ENCODE measurements at places on chromosomes 7 and 10.

DNA sequence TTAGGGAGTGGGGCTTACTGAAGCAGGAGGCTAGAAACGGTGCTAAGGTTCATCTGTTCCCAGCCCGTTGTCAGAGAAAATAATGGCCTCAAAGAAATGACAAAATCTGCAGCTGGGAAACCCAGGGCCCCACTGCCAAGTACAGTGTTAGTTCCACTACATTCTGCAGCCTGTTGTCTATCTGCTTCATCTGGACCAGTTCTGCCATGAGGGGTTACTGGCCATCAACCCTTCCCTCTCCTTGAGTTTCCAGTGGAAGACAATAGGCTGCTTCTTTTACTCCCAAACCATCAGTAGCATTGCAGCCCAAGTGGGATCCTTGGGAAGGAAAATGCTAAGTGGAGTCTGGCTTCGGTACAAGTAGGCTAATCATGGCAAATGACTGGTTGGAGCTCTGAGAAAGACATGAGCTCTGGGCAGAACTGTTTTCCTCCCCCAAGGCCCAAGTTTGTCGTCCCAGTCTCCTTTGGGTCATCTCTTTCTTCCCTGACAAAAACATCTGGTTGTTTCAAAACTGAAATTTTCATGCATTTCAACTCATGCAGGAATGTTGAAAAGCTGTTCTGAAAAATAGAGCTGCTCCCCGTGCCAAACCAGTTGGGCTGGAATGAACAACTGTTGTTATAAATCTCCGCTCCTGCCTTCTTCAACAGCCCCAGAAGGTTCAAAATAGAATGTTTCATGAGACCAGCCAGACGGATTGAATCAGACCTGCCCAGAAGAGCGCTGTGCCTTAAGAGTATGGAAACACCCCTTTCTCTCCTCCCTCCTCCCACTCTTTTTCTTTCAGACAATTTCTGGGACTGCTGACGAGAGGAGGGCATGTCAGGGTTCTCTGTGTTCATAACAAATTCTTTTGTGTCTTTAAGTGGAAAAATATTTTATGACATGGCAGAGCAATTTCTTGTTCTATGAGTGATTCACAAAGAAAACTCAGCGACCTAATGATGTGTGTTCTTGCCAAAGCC lies 116.6 kb downstream of the RAB18 start:
- no peak for DNase-seq

- peak; percentile 38 for DNase-seq
Observed at GRCh38 chr10:71708301-71708703, 11.3 kb downstream of the C10orf105 start.

DNA sequence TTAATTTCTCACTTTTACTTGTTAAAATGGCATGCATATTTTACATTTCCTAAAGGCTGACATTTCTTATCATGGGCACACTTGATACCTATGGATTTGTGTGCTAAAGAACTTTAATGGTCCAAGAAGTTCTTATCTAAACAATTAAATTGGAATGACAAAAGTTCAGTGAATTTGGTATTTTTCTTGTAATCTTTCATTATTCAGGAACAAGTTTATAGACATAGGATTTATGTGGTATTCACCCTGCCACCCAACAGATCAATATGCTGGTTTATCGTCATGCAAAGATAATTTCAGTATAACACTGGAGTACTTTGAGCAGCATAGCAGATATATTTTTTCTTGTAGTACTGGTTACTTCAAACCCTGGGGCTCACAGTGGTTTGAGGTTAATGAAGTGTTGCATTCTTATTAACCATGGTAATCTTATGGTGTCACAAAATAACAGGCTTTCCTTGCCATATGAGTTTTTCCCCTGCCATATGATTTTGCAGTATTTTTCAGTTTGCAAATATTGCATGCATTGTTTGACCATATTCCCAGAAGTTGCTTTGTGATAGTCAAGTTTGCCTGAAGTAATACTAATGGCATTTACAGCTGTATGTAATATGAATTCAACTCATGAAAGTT lies 148.8 kb downstream of the PPP1R9A start:
- DNase-seq: no peak

DNA sequence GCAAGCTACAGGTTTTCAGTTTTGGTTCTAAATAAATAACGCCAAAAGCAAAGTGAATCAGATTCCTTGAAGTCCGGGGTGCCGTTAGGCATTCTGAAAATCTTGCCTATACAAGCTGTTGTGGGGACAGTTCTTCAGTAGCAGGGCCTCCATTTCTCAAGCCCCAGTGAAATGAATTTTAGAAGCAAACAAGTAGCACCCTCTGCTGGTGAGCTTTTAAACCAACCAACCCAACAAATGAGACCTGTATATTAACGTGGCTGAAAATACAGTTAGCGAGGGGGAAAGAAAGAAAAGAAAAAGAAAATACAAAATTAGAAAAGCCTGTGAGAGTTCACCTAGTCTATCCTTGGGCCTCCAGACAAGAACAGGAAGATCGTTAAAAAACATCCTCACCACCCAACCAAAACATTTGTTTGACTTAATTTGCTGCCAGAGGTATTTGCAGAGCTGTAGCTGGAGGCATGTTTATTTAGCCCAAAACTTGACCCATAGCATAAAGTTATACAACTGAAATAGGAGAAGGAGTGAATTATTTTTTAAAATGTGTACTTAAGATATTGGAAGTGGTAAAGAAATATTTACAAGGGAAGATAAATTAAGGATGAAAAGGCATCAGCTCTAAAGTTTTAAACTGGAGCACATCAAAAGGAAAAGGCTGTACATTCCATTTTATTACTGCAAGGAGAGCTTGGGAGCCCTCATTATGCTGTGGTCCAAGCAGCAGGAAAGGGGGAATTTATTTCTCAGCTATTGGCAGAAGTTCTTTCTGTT lies 98.9 kb downstream of the DYNC1I1 start:
- DNase-seq: no peak

DNA sequence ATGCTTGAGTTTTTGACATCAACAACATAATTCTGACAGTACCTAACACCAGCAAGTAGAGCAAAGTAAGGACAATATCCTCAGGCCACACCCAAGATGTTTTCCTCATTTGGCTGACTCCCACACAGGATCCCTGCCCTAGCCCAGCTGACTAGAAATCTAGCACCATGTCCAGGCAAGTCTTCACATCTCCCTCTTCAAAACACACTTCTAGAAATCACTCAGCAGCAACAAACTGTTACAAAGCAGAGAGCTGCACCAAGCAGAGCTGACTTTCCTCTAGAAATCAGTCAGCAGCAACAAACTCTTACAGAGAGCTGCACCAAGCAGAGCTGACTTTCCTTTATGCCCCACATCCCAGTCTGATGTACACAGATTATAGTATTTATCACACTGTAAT lies 7.7 kb downstream of the TMEM168 start:
- DNase-seq: no peak

GRCh38 chr10:27701938-27702537 lies 43.6 kb downstream of the MKX start:
- no peak for DNase-seq

GRCh38 chr7:84678841-84679240 lies 484.3 kb upstream of the SEMA3A start:
- no peak for DNase-seq

DNA sequence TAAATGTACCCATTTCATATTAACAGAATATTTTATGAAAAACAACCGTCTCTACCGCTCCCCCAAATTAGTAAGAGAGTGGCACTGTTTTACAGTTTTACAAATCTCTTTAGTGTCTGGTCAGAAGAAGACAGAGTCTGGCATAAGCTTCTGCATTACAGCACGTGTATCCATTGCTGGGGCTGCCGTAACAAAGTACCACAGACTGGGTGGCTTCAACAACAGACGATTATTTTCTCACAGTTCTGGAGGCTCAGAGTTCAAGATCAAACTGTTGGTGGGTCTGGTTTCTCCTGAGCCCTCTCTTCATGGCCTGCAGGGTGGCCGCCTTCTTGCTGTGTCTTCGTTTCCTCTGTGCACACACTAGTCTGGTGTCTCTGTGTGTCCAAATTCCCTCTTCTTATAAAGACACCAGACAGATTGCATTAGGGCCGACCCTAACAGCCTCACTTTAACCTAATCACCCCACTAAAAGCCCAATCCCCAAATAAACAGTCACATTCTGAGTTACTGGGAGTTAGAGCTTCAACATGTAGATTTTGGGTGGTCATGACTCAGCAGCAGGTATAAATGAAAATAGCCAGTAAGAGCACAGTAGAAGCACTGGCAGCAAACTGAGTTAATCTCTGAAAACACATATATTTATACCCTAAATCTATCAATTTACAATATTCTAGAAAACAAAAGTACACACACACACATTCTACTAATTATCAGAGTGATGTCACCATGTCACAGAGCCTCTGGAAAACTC lies 4.0 kb upstream of the SPOCK2 start:
- no peak for DNase-seq

GRCh38 chr10:100878291-100878910 lies 34.4 kb upstream of the SLF2 start:
- DNase-seq: no peak

DNA sequence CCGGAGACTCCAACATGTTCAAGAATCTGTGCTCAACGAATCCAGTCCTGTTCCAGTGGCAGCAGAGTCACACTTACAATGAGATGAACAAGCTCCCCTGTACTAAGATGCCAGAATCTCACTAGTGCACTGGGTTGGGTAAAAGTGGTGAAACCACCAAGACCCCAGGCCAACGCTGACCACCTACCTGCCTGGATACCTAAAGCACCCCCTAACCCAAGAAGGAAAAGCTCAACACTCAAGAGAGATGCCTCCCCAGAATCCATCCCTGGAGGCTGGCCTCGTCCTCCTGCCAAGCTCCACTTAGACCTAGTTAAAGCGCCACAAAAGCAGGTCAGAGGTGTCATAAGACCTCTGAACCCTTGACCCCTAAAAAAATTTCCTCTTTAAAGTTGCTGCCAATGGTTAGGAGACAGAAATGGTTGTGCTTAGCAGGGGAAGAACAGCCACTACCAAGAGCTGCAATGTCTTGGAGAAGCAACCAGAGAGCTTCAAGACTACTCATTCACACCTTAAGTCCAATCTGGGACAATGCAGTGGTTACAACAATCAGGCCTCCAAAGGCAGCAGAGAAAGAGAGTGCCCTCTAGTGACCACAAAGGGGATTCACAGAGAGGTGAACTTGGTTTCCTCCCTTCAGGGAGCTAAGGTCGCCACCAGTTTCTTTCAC lies 94.6 kb upstream of the MACROH2A2 start:
- no peak for DNase-seq

- DNase-seq: no peak
Observed at GRCh38 chr7:158052381-158053060, 535.1 kb downstream of the PTPRN2 start.

DNA sequence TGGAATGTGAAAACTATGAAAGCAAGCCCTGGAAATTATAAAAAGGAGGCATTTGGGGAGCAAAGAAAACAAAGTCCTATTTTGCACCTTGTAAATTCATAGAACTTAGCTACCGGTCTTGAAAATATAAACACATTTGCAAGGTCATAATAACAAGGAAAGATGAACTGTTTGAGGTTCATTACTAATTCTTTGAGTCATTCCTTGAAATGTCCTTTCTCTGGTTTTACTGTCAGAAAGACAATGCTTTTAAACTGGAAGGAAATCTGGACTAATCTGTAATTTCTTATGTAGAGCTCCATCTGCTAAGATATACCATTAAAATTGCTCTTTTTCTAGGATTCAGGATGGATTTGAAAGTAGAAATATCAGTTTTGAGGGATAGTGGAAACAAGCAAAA lies 1.4 kb downstream of the ERLIN1 start:
- DNase-seq: no peak

GRCh38 chr10:66637273-66638036 lies 288.4 kb upstream of the LRRTM3 start:
- no peak for DNase-seq

GRCh38 chr10:43444323-43444722 lies 7.4 kb downstream of the ZNF487 start:
- no peak for DNase-seq

DNA sequence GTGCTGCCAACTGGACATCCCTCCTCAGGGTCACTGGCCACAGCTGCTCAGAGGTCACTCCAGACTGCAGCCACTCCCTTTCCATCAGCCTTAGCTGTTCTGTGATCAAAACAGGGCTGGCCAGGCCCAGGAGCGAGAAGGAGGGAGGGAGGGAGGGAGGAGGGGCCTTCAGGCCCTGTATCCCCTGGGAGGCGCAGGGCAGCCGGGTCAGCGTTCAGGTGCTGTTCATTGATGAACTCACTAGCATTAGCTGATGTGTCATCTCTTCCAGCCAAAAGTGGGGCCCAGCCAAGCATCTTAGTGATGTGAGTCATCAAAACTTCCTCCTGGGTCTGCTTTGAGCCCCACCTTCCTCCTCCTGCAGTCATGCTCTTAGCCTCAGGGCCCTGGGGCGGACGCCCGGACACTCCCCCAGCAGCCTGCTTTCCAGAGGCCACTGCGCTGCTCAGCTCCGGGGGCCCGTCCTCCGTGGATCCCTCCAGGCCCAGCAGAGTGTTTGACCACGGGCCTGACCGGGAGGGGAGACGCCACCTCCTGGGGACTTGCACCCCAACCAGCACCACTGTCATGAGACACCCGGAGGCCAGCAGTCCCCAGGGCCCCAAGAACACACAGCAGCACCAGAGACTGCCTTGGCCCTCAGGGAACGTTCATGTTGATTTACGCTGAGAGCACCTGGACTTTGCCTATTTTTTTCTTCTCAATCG lies 149.2 kb downstream of the PRKAG2 start:
- DNase-seq: no peak

- DNase-seq: no peak
Observed at GRCh38 chr7:142896741-142897379, 11.3 kb upstream of the TRPV6 start.

- DNase-seq: no peak
Observed at GRCh38 chr10:34249634-34250033, 565.5 kb downstream of the PARD3 start.

DNA sequence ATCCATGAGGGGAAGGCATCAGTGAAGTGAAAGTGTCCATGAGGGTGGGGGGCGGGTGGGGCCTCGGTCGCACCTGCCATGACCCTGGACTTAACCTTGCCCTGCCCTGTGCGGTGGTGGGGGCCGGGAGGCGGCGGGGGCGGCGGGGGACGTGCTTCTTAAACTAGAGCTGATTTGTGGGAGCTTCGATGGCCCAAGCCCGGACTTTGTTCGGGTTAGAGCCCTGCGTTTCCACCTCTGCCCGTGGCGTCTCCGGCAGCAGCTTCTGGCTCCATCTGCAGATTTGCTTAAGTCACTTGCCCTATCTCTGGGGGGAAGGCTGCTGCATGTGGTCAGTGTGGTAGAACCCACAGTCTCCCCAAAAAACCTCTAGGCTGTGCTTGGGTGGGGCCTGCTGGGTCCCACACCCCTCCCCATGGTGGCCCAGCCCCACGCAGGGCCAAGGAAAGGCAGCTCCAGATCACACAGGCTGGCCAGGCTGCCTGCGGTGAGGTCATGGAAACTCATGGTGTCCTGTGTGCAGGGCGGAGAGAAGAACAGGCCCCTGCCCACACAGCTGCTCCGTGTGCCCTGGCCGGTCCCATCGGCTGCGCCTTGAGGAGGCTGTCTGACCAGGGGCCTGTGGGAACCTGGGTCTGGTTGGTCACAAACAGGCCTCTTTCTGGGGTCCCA lies 93.2 kb downstream of the INPP5A start:
- DNase-seq: no peak

- DNase-seq: no peak
Observed at GRCh38 chr7:86643561-86644281, at the start of gene GRM3. GRM3 (plus strand) TSS chr7:86643909; CDS start chr7:86765146, 121,237 bp downstream.

GRCh38 chr7:5629941-5630340 lies 151.5 kb downstream of the RNF216 start:
- no peak for DNase-seq

GRCh38 chr7:132709971-132710567 lies 133.8 kb upstream of the PLXNA4 start:
- DNase-seq: no peak

GRCh38 chr7:152968514-152968913 lies 209.0 kb downstream of the ACTR3B start:
- no peak for DNase-seq

GRCh38 chr7:69757981-69758430 lies 159.7 kb downstream of the AUTS2 start:
- no peak for DNase-seq

- no peak for DNase-seq
Observed at GRCh38 chr7:116426428-116427156, 72.9 kb upstream of the CAV2 start.

All from T-helper 17 cell (primary cell).